ENCODE measurements at places on chromosomes 2 and 18. TPM values are rescaled to one million over a fixed set of nuclear protein-coding genes. Genes with fewer than 3 reads are reported as not detected.

DNA sequence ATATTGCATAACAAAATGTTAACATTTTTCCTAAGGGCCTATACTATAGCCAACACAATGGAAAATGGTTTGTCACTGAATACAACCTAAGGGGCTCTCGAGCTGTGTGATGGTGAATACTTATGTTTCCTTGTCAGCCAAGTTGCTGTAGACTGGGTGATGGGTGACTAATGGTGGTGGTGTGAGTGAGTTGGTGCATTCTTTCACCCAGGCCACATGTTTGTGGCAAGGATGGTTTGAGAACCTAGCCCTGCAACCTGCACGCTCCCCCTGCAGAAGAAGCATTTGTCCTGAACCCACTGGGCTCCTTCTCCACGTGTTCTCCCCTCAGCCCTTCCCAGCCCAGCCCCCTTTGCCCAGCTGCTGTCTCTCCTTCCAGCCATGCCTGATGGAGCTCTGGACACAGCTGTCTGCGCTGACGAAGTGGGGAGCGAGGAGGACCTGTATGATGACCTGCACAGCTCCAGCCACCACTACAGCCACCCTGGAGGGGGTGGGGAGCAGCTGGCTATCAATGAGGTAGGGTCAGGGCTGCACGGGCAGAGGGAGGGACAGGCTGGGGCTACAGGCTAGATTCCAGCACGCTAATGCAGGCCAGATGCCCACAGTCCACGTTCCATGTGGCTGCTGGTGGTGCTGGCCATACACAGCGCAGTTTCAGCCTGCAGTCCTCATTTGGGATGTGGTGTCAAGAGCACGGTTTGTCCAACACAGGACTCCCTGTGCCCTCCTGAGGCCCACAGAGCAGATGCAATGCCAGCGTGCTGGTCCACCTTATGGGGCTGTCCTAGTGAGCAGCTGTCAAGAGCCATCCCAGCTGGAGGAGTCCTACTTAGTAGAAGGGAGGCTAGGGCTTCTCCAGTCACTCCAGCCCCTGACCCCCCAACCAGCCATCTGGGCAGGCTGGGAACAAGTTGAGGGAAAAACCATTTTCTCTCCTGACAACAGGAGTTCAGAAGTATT lies 65.4 kb downstream of the FAM168B start:
- DNase-seq, result no peak

- no peak for DNase-seq
Observed at GRCh38 chr2:197879812-197880408, 75.5 kb downstream of the PLCL1 start.

DNA sequence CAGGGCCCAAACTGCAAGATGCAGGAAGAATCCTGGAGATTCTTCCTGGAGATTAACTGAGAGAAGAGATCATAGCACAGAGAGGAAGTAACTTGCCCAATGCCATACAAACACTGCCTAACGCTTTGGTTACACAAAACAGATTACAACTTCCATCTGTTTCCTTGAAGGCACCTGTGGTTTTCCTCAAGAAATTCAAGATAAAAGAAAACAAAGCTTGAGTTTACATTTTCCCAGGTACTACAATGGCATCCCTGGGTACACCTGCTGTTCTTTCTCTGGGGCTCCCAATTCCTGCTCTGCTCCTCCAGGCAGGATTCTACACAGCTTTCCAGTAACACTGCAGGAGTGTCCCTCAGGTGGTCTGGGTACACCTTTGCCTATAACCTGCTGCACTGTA lies 781.9 kb upstream of the ID2 start:
- DNase-seq, result no peak

- no peak for DNase-seq
Observed at GRCh38 chr2:140526575-140526974, 1604.2 kb downstream of the LRP1B start.

GRCh38 chr2:193929131-193929530 lies 1727.9 kb upstream of the SLC39A10 start:
- no peak for DNase-seq

DNA sequence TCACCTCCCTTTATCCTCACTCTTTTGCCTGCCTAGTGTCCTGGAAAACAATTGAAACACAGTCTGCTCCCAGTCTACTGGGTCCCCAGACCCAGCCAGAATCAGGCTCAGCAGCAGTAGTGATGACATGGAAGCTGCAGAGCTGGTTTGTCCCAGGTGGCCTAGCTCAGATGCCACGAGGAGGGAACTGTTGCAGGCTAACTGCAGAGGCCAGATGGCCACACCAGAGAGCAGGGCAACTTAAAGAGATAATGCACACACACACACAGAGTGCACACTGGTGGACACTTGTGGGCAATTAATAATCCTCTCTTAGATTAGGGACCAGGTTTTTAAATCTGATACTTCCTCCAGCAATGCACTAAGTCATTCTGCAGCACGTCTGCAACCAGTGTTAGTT lies 42.4 kb downstream of the GYPC start:
- DNase-seq, result no peak

DNA sequence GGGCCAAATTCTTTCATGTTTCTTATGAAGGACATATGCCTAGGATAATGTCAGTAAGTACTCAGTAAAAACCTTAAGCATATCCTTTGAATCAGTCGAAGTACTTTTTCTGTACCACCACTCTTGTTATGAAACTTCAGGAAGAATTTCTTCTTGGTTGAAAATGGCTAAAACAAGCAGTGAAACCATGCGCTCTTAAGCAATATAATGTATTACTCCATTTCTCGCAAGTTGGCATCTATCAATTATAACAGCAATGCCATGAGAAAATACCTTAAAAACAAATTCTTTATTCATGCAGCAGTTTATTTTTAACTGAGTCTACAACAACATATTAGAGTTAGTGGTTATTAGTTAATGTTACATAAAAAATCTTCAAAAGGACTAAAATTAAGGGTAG lies 41.0 kb downstream of the SLC66A3 start:
- DNase-seq, result no peak

- no peak for DNase-seq
Observed at GRCh38 chr2:20823917-20824316, 1.0 kb upstream of the LDAH start.

DNA sequence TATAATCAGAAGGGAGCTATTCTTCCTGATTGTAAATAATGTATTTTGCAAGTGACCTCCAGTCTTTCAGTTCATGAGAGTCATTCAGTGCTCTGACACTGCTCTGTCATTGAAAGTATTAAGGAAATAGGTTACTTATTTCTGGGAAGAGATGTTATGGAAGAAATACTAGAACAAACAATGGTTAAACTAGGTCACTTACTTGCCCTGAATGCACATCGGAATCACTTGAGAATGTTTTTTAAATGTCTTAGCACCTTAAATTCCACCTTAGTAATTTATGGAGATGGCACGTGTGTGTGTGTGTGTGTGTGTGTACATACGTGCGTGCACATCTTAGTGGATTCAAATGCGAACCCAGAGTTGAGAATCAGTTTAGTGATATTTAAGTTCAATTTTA lies 126.6 kb upstream of the KCNH7 start:
- no peak for DNase-seq

- DNase-seq, result no peak
Observed at GRCh38 chr2:44001716-44002115, 5.9 kb upstream of the LRPPRC start.

DNA sequence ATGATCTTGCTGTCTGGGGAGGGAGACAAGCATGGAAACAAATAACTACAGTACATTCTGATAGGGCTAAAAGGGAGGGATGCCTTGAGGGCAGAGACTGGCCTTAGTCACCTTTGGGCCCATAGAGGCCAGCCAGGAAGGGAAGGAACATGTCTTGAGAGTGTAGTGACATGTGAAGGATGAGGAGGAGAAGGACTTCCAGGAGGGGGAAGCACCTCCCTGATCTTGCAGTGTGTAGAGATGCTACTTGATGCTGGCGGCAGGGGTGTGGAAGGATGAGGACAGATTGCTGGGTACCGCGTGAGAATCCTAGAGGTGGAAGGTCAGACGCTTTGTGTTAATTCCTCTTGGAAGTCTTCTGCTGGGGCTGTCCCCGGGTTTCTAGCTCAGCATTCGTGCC lies 13.1 kb downstream of the TET3 start:
- DNase-seq, result no peak

The HYCC2 gene
- 6.9 TPM for polyA plus RNA-seq

The KATNAL2 gene
- 1.3 TPM for polyA plus RNA-seq

The RESP18 gene
- polyA plus RNA-seq, result not detected

The ITGA6 gene
- 5.6 TPM for polyA plus RNA-seq

The DRC1 gene
- polyA plus RNA-seq, result 0.05 TPM

The CTDSP1 gene
- polyA plus RNA-seq, result 104 TPM

All from BJ (cell line).